ENCODE measurements at places on chromosomes 7 and 10.
A peak's percentile ranks its signal among the peaks of the same experiment; 100 is the strongest.

GRCh38 chr10:93259126-93259525, 185.4 kb downstream of the CYP26A1 start:
- no peak for DNase-seq

GRCh38 chr10:131908151-131908550, 7.3 kb downstream of the PPP2R2D start:
- DNase-seq, result no peak

GRCh38 chr7:106618480-106618879, 42.5 kb downstream of the CCDC71L start:
- DNase-seq, result no peak

GRCh38 chr10:71663311-71663710, 56.3 kb downstream of the C10orf105 start:
- no peak for DNase-seq

- DNase-seq, result peak; percentile 36
Observed at GRCh38 chr7:80151274-80151665, 16.6 kb downstream of the GNAI1 start.

DNA sequence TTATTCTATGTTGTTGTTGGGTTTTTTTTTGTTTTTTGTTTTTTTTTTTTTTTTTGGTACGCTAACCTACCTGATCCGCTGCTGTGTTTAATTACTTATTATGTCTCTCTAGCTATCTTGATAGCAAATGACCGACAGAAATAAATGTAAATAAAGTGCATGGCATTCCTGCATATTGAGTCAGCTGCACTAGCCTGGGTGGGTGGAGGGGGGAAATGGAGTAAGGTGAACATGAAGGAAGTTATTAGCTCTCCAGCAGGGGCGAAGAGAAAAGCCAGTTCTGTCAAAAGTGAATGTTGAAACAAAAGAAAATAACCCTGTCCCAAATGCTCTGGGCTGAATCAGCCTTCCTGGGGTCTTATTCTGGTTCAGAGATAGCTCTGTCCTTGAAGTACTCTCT, 210.7 kb upstream of the MDFIC start:
- no peak for DNase-seq

DNA sequence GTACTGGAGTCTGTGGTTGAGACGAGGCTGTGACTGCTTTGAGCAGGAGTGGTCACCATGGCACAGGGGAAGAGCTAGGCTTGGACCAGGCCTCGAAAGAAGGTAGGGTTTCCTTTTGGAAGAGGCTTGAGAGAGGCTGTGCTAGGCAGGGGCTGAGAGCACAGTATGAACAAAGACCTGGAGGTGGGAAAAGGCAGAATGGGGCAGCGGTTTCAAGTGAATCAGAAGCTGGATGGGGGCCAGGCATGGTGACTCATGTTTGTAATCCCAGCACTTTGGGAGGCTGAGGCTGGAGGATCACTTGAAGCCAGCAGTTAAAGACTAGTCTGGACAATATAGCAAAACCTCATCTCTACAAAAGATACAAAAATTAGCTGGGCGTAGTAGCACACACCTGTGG, 65.9 kb downstream of the CLIP2 start:
- no peak for DNase-seq

DNA sequence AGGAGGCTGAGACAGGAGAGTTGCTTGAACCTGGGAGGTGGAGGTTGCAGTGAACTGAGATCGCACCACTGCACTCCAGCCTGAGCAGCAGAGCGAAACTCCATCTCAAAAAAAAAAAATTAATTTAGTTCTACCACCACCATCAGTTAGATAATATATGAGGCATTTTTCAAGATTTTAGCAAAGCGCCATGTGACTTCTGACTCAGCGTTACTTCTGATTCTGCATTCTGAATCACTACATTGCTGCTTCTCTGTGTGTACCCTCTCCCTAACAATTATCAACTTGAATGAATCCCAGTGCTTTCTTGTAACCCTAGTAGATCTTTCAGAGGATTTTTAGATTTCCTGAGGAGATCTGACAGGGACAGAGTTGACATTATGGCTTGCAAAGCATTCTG, 176.8 kb upstream of the SORCS1 start:
- no peak for DNase-seq

DNA sequence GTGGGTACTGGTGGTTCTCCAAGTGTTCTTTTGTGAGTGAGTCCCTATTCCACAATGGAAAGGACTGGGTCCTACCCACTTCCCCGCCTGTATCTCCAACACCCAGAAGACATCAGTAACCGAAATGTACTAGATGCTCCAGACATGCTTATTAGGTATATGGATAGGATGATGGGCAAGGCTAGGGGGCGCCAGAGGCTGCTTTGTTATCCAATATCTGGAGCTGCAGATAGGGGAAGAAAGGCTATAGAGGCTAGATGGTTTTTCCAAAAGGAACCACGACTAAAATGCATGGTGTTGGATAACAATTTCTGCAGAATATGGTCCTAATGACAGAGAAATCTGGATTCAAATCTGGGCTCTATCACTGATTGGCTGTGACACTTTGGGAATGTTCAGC, 56.2 kb upstream of the TM9SF3 start:
- DNase-seq, result peak; percentile 70

GRCh38 chr10:96718304-96718990, 1.9 kb downstream of the PIK3AP1 start:
- DNase-seq, result no peak

DNA sequence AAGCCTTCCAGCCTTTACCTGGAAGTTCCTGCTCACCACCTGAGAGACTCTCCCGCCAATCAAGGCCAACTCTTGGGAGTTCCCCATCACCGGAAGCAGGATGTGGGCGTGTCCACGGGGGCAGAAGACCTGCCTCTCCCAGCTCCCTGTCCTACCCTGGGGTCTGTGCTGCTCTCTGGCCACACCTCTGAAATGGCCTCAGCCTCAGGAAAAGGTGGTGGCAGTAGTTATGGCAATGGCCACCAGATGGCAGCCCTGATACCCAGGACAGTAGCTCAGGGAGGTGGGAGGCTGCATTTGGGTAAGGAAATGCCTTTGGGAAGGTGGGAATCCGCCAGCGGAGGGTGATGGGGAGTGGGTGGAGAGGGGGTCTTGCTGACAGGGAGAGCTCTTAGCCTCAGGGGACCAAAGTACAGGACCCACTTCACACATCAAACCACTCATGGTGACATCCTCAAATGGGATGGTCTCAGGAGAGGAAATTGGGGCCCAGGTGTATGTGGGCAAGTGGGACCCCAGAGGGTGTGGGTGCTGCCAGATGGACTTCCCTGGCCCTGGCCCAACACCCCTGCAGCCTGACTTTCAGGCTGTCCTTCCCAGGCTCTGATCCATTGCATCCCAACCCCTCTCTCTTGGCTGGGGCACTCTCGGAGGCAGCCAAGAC, 33.9 kb downstream of the KAZALD1 start:
- peak; percentile 75 for DNase-seq

DNA sequence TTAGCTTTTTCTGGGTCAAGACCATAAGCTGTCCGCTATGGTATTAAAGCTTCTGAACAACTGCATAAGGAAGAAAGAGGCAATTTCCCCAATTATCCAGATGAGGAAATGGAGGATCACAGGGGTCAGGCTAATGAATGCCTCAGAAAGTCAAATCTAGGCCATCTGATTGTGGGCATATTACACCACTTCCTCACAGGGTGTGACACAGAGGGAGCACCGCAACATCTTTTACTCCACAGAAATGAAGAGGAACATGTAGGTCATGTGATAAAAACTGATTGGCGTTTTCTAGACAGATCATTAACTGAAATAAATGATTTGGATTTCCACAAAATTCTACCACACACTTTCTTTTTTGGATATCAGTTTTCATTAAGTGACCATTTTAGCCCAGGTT, 384.4 kb downstream of the PARD3 start:
- no peak for DNase-seq

DNA sequence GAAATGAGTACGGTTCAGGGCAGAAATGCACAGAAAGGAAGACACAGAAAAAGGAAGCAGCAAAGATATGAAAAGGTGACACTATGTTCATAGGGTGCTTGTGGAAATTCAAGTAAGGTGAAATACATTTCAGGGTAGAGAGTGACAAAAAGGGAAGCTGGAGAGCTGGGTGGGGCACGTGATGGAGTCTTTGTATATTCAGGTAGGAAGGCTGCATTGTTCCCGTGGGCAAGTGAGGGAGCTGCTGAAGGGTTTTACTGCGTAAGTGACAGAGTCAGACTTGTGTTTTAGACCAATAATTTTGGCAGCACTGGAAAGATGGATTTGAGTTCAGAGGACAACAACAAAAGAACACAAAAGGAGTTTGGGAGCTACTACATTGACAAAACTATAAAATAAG, 35.3 kb upstream of the ANK3 start:
- DNase-seq, result no peak

DNA sequence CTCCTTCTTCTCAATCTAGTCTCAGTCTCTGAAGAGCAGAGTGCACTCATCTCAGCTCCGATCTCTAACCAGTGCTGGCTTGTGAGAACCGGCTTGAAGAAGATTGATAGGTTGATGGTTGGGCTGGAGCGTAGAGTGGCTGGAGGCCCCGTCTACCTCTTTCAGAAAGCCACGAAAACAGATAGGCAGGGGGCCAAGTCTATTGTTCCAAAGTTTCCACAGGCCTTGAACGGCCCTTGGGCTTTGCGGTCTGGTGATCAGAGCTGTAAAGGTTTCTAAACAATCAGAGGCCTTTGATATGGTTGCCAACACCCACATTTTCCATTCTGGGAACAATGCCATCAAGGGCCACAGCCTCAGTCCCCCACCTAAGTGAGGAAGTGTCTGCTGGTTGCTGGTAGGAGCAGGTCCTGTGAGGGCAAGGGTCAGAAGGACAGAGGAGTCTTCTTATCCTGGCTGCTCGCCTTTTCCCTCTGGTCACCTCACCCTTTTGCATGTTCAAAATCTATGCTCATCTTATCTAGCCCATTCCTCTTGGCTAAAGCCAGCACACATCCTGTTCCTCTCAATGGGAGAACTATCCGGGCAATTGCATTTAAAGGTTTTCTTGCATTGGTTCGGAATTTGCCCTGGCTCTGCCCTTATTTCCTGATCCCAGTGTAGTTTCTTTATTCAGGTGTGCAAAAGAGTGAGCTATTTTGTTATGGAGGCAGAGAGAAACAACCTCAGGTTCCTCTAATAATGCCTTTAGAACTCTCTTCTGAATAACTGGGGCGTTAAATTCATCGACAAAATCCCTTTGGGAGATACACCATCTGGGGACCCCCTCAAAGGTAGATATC, 70.3 kb upstream of the KMT2E start:
- DNase-seq, result peak; percentile 86

DNA sequence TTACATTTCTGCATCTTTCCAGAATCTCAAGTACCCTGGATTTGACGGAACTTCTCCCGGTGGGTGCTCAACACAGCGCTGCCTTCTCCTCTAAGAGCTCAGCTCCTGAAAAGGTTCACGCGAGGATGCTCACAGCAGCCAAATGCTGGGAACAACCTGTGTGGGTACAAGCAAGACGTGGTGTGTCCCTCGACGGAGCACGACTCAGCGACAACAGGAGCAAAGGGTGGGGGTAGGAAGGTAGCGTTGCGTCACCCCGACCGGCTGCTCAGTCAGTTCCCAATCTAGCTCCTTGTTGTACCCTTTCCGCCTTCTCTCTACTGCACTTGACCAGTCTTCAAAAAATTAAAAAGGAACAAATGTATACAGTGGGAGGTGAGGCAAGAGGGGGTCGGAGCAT, 117.3 kb downstream of the PTPRN2 start:
- no peak for DNase-seq

DNA sequence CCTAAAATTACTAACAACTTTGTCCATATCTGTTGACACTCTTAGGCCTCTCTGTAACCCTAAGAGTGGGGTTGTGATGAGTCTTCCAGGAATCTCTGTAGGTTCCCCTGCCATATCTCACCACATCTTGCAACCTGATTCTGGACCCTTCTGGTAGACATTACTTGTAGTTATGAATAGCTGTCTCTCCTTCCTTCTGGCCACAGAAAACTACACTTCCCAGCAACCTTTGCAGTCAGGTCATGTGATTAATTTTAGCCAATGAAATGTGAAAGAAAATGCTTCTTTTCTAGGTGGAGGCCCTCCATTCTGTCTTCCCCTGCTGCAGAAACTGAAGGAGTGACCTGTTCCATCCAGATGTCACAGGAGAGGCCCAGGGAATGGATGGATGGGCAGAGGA, 147.6 kb upstream of the AOAH start:
- no peak for DNase-seq

GRCh38 chr10:86706401-86706841, 38.1 kb downstream of the LDB3 start:
- DNase-seq, result no peak

- DNase-seq, result no peak
Observed at GRCh38 chr7:54543051-54543488, 895 bp downstream of the VSTM2A start.

- DNase-seq, result no peak
Observed at GRCh38 chr7:106878748-106879439, 13.8 kb downstream of the PIK3CG start.

GRCh38 chr7:130150587-130150986, 54.6 kb downstream of the TMEM209 start:
- no peak for DNase-seq

- DNase-seq, result no peak
Observed at GRCh38 chr7:132804849-132805485, 228.7 kb upstream of the PLXNA4 start.

GRCh38 chr7:121510302-121510701, 114.2 kb upstream of the FAM3C start:
- no peak for DNase-seq

GRCh38 chr7:150406312-150406566, 27.1 kb downstream of the ZNF775 start:
- DNase-seq, result no peak

GRCh38 chr10:112628951-112629609, 182.1 kb downstream of the VTI1A start:
- DNase-seq, result no peak

GRCh38 chr10:126133906-126134656, 237.7 kb downstream of the FANK1 start:
- DNase-seq, result no peak

DNA sequence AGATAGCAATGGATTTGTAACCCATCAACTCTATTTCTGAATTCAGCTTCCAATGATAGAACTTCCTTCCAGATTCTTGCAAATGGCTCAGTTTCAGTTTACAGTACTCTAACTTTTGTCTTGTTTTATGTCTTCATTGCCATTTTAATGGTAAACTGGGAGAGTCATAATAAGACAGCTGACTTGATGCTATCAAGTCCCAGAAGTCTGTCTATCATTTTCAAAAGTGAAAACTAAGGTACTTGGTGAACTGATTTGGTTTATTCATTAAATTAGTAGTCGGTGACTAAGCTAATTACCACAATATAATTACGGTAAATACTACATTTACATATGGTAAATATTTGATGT, 25.0 kb downstream of the RTKN2 start:
- DNase-seq, result no peak

- peak; percentile 49 for DNase-seq
Observed at GRCh38 chr7:139118234-139118804, 8.8 kb upstream of the ZC3HAV1 start.

DNA sequence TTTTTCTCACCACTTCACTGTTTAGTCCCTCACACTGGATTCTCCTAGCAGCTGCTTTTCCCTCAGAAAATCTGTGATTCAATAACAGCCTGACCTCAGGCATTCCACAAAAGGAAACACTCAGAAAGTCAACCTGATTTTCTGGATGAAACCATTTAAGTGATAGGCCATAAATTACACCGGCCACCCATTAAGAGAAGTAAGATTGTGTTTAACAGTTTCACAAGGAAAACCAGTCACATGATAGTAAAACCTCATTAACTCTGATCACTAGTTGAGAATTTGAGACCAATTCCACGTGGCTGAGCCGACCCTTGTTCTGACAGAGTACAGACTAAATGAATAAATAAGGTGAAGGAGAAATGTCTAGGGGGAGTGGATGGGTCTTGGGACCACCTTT, 7.7 kb downstream of the GRM8 start:
- no peak for DNase-seq

- DNase-seq, result peak; percentile 37
Observed at GRCh38 chr10:124935946-124936345, 6.0 kb upstream of the ZRANB1 start.

- no peak for DNase-seq
Observed at GRCh38 chr10:2813286-2813685, 254.1 kb upstream of the PFKP start.
